K562 (cell line): ENCODE measurements at places on chromosomes 5 and 9. TPM values are rescaled to one million over a fixed set of nuclear protein-coding genes. Genes with fewer than 3 reads are reported as not detected.

DNA sequence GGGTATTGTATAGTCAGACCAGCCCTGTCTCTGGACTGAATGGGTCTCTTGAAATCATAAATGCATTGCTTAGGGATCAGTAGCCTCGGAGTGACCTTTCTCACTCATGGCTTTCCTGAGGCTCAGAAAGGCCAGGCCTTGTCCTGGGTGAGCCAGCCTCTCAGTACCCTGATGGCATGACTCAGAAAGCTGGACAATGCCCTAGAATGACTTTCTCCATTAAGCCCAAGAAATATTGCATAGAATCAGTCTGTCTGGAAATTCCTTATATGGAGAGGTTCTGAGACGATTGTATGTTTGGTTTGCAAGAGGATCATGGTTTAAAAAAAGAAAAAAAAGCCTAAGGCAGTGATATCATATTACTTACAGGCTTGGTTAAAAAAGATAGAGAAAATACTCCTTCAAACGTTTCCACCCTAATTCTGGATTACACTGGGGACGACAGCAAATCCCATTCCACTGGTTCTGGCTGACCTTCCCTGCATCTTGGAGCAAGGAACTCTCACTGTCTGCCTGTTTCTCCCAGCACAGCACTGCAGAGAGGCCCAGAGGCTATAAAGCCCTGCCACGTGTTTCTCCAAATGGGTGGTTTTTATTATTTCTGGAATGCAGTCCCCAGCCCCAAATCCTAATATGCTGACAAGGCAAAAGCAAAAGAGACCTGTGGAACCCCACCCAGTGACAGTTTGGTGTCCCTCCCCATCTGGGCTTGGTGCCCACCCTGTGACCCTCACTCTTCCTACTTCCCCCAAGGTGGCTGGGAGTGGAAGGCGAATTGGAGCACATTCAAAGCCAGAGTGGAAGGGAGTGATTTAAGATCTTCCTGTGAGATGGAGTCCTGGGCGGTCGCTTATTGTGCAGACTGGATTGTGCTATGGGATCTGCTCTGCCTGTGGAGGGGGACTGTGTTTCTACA is 34.4 kb downstream of the MAP1B start:
- H3K27ac ChIP-seq = no peak overlapping the region
- peaks cover 4% of the 10 kb centered on the region; the same call in 1 of the 3 replicates for H3K36me3 ChIP-seq
- DNase-seq = no peak
- peaks cover 11% of the 10 kb centered on the region; the same call in 2 of the 3 replicates for H3K4me1 ChIP-seq
- H3K4me3 ChIP-seq = no peak overlapping the region
- H3K27me3 ChIP-seq = no peaks in the 10 kb centered on the region

DNA sequence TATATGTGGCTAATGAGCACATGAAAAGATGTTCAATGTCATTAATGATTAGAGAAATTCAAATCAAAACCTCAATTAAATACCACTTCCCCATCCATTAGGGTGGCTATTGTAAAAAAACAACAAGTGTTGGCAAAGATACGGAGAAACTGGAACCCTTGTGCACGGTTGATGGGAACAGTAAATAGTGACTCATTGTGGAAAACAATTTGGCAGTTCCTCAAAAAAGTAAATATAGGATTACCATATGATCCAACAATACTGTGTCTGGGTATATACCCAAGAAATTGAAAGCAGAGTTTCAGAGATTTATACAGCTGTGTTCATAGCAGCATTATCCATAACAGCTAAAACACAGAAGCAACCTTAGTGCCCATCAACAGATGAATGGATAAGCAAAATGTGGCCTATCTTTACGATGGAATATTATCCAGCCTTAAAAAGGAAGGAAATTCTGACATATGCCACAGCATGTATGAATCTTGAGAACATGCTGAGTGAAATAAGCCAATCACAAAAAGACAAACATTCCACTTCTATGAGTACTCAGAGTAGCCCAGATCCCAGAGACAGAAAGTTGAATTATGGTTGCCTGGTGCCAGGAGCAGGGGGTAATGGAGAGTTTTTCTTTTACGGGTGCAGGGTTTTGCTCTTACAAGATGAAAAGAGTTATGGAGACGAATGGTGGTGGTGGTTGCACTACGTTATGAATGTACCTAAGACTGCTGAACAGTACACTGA is 41.4 kb upstream of the LRRC14B start:
- no peaks in the 10 kb centered on the region for H3K4me1 ChIP-seq
- no peak for DNase-seq
- peaks cover 9% of the 10 kb centered on the region; the same call in 2 of the 3 replicates for H3K27me3 ChIP-seq
- H3K27ac ChIP-seq = no peak overlapping the region
- H3K4me3 ChIP-seq = no peak overlapping the region
- no peaks in the 10 kb centered on the region for H3K36me3 ChIP-seq

DNA sequence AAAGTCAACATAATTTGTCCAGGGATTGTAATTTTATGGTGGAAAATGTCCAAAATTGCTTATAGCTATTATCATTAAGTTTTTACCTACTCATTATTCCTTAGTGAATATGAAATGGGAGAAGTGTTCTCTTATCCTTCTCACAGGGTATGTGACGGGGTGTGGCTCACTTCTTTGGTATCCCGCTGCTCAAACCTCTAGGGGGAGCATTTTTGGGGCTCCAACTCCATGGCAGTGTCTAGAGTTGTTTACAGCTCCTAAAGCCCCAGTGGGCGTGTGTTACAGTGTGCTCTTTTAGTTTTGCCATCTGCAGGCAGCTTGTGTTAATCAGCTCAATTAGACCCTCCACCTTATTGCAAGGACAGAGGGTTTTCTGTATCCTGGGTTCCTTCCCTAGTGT is 89.4 kb downstream of the CDKN2A start:
- H3K4me1 ChIP-seq = no peaks in the 10 kb centered on the region
- no peaks in the 10 kb centered on the region for H3K27me3 ChIP-seq
- H3K4me3 ChIP-seq = no peak overlapping the region
- H3K27ac ChIP-seq = no peak overlapping the region
- H3K36me3 ChIP-seq = no peaks in the 10 kb centered on the region
- DNase-seq = no peak

- DNase-seq = no peak
- no peaks in the 10 kb centered on the region for H3K4me1 ChIP-seq
- H3K27ac ChIP-seq = no peak overlapping the region
- H3K36me3 ChIP-seq = no peaks in the 10 kb centered on the region
- H3K27me3 ChIP-seq = no peaks in the 10 kb centered on the region
- H3K4me3 ChIP-seq = no peak overlapping the region
Measured at GRCh38 chr5:103587185-103587748, 24.7 kb upstream of the NUDT12 start.

DNA sequence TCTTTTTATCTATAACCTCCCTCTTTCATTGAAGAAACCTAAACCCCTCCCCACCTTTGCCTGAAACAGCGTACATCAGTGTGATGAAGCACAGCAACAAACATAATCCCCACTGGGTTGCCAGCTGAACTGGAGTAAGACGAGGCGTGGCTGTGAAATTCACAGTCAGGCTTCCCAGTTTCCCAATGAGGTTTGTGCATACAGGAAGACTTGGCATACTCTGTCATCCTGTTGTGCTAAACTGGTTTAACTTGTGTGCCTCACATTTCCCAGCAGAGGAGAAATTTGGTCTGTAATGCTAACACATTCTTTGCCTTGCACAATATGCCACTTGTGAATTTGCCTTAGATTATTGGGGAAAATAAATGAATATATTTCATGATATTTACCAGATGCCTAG is 121.5 kb downstream of the SV2C start:
- H3K27me3 ChIP-seq = no peaks in the 10 kb centered on the region
- no peak overlapping the region for H3K27ac ChIP-seq
- no peaks in the 10 kb centered on the region for H3K36me3 ChIP-seq
- DNase-seq = no peak
- no peaks in the 10 kb centered on the region for H3K4me1 ChIP-seq

DNA sequence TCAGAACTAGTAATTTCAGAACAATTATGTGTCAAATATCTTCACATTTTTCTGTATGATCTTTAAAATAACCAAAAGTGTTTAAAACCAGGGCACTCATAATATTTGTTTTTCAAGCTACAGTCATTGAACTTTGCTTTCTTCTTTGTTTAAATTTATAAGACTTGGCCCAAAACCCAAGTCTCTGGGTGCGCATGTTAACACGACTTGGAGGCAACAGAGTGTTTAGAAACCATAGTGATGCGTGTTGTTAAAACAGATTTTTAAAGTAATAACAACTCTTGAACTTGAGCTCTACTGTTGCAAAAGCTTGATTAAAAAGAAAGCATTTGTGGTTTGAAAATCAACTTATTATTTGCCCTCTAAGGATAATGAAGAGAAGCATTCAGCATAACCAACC is 26.0 kb upstream of the GRIN3A start:
- no peaks in the 10 kb centered on the region for H3K27me3 ChIP-seq
- no peaks in the 10 kb centered on the region for H3K36me3 ChIP-seq
- no peak overlapping the region for H3K27ac ChIP-seq
- H3K4me3 ChIP-seq = no peak overlapping the region

The ZNF462 gene
- total RNA-seq = 0.16 and 0.20 TPM in 2 replicates

- H3K27ac ChIP-seq = no peak overlapping the region
- no peak overlapping the region for H3K4me3 ChIP-seq
- no peaks in the 10 kb centered on the region for H3K27me3 ChIP-seq
- no peaks in the 10 kb centered on the region for H3K4me1 ChIP-seq
- no peaks in the 10 kb centered on the region for H3K36me3 ChIP-seq
- DNase-seq = no peak
Measured at GRCh38 chr5:135008556-135008955, 25.5 kb downstream of the PITX1 start.

The UGT3A2 gene
- not detected in 2 replicates for total RNA-seq

DNA sequence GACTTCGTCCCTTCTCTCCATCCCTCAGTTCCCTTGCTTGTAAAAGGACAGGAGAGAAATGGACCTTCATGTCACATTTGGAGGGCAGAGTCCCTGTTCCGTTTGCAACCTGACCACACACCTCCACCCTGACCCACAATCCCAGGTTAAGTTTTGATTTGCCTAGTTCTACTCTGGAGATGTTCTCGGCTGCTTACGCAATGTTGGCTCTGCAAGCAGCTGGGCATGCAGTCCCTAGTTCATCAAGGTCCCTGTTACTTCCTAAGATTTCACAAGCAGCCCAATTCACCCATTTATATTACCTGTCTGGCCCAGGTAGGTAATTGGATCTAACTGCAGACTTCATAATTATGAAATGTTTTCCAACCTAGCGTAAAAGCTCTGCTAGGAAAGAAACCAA is 28.8 kb downstream of the SLIT3 start:
- no peak overlapping the region for H3K27ac ChIP-seq
- DNase-seq = no peak
- H3K36me3 ChIP-seq = no peaks in the 10 kb centered on the region
- H3K4me1 ChIP-seq = no peaks in the 10 kb centered on the region
- no peaks in the 10 kb centered on the region; the same call in 1 of the 2 replicates for H3K27me3 ChIP-seq

The ADAMTSL1 gene
- not detected in 2 replicates for total RNA-seq
